Left ventricle myocardium inferior (tissue), 1 donor: ENCODE measurements at places on chromosomes 5 and 9. TPM values are rescaled to one million over a fixed set of nuclear protein-coding genes. Genes with fewer than 3 reads are reported as not detected.
A peak's percentile ranks its signal among the peaks of the same experiment; 100 is the strongest.

GRCh38 chr5:157143127-157143971 is 684 bp upstream of the MED7 start:
- H3K4me3 ChIP-seq, result peak overlapping the region; percentile 98
- H3K4me1 ChIP-seq, result peaks cover 34% of the 10 kb centered on the region
- peak; percentile 51 for DNase-seq
- H3K27me3 ChIP-seq, result no peaks in the 10 kb centered on the region
- peaks cover 10% of the 10 kb centered on the region for H3K36me3 ChIP-seq
- peak overlapping the region; percentile 98 for H3K27ac ChIP-seq

Gene MUSK
- 1.5 TPM for total RNA-seq

DNA sequence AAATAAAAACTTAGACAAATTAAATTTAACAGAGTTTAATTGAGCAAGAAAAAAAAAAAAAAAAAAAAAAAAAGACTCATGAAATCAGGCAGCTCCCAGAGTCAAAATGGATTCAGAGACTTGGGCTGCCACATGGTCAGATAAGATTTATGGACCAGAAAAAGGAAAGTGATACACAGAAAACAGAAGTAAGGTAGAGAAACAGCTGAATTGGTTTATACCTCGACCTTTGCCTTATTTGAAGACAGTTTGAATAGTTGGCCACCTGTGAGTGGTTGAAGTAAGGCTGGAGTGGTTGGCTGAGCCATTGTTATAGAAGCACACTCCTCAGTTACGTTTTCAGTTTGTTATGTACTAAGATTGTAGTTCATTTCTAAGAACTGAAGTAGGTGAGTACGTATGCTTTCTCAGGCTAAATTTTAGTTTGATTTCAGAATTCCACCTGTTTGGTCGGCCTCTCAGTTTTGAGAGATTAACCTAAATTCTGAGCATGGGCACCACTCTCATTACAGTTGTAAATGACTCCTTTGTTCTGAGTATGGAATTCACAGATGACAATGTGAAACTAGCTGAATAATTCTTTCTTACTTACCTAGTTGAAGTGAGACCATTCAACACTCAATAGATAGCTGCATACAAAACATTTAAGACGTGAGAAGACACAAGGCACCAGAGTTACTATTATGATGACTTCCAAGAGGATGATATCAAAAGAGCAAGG is 149.0 kb downstream of the AOPEP start:
- no peak overlapping the region for H3K4me3 ChIP-seq
- H3K27ac ChIP-seq, result no peak overlapping the region
- peaks cover 62% of the 10 kb centered on the region for H3K4me1 ChIP-seq
- DNase-seq, result no peak
- no peaks in the 10 kb centered on the region for H3K36me3 ChIP-seq

- no peaks in the 10 kb centered on the region for H3K4me1 ChIP-seq
- H3K27me3 ChIP-seq, result no peaks in the 10 kb centered on the region
- H3K4me3 ChIP-seq, result no peak overlapping the region
- peaks cover 34% of the 10 kb centered on the region for H3K36me3 ChIP-seq
- no peak for DNase-seq
Observed at GRCh38 chr9:6997330-6997729, 239.6 kb downstream of the KDM4C start.

Gene TMEM232
- total RNA-seq, result 3.6 TPM

Gene CCDC183
- total RNA-seq, result 2.1 TPM

DNA sequence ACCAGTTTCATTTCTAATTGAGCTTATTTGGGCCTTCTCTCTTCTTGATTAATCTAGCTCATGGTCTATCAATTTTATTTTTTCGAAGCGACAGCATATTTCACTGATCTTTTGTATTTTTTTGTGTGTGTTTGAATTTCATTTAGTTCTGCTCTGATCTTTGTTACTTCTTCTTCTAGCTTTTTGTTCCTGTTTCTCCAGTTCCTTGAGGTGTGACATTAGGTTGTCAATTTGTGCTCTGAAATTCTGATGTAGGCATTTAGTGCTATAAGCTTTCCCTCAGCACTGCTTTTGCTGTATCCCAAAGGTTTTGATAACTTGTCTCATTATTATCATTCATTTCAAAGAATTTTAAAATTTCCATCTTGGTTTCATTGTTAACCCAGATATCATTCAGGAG is 67.3 kb downstream of the STRBP start:
- H3K36me3 ChIP-seq, result no peaks in the 10 kb centered on the region
- no peak for DNase-seq
- no peaks in the 10 kb centered on the region for H3K4me1 ChIP-seq
- H3K27me3 ChIP-seq, result no peaks in the 10 kb centered on the region
- H3K27ac ChIP-seq, result no peak overlapping the region
- no peak overlapping the region for H3K4me3 ChIP-seq

DNA sequence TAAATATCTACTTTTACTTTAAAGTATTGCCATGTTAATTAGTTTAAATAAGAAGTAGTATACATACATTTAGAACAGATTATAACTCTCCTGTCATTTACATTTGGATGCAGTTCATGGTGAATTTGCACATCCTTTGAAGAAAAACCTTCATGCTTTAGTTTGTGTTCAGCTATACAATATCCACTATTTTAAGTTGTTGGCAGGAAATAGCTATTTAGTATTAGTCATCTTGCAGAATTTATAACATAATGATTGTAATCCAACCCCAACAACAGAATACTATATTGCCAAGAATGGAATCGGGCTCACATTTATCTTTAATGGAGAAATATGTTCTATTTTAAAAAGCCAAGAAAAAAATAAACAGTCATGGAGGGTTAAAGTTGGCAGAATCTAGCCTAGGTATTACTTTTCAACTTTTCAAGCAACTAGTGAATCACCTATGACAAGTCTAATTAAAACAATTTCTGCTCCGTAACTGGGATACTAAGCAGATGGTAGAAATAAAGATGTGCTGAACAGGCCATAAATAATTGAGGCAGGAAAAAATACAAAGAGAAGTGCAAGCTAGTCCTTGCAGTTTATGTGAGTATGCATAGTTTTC is 1170.6 kb upstream of the NUDT12 start:
- H3K36me3 ChIP-seq, result no peaks in the 10 kb centered on the region
- DNase-seq, result no peak
- H3K27ac ChIP-seq, result no peak overlapping the region
- H3K4me1 ChIP-seq, result no peaks in the 10 kb centered on the region
- H3K27me3 ChIP-seq, result no peaks in the 10 kb centered on the region
- no peak overlapping the region for H3K4me3 ChIP-seq

DNA sequence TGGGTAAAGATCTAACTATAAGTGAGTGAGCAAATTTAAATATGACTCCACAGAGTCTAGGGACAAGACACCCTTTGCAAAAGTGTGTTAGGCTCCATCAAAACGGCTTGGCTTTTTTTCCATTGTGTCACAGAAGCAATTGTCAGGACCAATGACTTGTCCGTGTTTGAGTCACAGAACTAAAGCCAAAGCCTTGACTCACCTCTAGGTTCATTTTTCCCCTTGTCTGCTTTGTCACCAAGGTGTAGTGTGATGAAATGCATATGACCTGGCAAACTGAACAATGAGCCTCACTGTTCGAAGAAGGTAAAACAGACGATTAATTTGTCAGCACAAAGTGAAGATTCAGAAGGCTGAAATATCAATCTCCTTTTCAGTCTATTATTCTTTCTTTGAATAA is 331.0 kb downstream of the GLIS3 start:
- no peak overlapping the region for H3K4me3 ChIP-seq
- H3K4me1 ChIP-seq, result no peaks in the 10 kb centered on the region
- DNase-seq, result no peak
- no peaks in the 10 kb centered on the region for H3K36me3 ChIP-seq
- H3K27me3 ChIP-seq, result peaks cover 4% of the 10 kb centered on the region

DNA sequence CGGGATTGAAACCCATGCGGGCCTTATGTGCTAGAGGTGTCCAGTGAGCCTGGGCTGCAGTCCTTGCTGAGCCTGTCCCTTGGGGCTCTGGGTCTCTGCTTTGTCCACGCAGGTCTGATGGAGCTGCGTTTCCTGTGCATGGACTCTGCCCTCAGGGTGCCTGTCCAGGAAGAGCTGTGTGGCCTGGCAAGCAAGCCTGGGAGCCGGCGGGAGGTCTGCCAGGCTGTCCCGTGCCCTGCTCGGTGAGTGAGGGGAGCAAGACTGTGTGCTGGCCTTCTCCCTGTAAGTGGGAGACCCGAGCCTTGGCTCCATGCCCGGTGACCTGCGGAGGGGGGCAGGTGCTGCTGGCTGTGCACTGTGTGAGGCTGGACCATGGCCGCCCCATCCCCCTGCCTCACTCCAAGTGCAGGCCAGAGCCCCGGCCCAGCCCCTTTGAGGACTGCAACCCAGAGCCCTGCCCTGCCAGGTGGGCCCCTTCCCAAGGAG is 11.2 kb upstream of the CACFD1 start:
- DNase-seq, result no peak
- no peak overlapping the region for H3K27ac ChIP-seq
- no peaks in the 10 kb centered on the region for H3K27me3 ChIP-seq
- no peaks in the 10 kb centered on the region for H3K4me1 ChIP-seq
- no peak overlapping the region for H3K4me3 ChIP-seq
- no peaks in the 10 kb centered on the region for H3K36me3 ChIP-seq

- H3K27me3 ChIP-seq, result no peaks in the 10 kb centered on the region
- peaks cover 14% of the 10 kb centered on the region for H3K4me1 ChIP-seq
- peak overlapping the region; percentile 5 for H3K27ac ChIP-seq
- DNase-seq, result no peak
Observed at GRCh38 chr9:72129271-72130156, 19.7 kb upstream of the GDA start.

DNA sequence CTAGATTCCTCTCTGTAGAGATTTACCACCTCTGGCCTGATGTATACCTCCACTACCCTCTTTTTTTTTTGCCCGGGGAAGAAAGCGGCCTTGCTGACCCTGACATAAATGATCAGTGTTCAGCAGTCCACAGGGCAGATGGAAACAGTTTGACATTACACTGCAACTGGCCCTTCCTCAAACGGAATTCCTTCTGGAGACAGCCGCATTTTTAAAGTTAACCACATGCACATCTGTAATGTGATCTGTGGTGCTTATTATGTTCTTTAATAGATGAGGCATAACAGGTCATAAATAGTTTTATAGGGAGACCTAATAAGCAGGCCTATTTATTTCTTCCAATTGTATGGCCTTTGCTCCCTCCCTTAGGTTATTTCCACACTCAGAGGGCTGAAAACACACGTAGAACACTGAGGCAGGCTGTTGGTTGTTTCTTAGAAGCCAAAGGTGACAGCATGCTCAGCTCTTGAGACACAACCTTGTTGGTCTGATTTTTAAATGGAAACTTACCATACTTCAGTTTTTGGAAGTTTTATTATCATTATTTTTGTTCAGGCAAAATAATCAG is 84.0 kb upstream of the APC start:
- H3K36me3 ChIP-seq, result no peaks in the 10 kb centered on the region
- DNase-seq, result no peak
- no peaks in the 10 kb centered on the region for H3K27me3 ChIP-seq
- no peak overlapping the region for H3K27ac ChIP-seq

DNA sequence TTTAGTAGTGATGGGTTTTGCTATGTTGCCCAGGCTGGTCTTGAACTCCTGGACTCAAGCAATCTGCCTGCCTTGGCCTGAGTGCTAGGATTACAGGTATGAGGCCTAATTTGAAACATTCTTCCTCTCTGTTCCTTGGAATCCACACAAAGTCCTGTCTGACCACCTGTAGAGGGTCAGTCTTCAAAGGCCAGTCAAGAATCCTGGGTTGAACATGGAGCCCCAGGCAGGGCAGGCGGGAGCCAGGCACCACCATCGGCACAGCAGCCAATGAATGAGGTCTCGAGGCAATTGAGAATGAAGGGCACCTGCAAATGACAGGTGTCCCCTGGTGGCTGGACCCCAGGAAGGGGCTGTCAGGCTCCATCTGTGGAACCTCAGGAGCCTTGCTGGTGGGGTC is 17.4 kb upstream of the NCS1 start:
- no peak for DNase-seq
- peaks cover 4% of the 10 kb centered on the region for H3K27me3 ChIP-seq
- no peak overlapping the region for H3K4me3 ChIP-seq
- H3K27ac ChIP-seq, result no peak overlapping the region

GRCh38 chr5:154761046-154761736 is 6.0 kb downstream of the LARP1 start:
- H3K27me3 ChIP-seq, result no peaks in the 10 kb centered on the region
- peaks cover 79% of the 10 kb centered on the region for H3K4me1 ChIP-seq
- H3K27ac ChIP-seq, result peak overlapping the region; percentile 24
- H3K36me3 ChIP-seq, result no peaks in the 10 kb centered on the region
- H3K4me3 ChIP-seq, result no peak overlapping the region

Gene SPINK6
- total RNA-seq, result not detected

Gene NOXA1
- 2.0 TPM for total RNA-seq

Gene PCDHA13
- total RNA-seq, result not detected

Gene PCDHB4
- 0.80 TPM for total RNA-seq

Gene ISL1
- not detected for total RNA-seq

GRCh38 chr9:86443992-86444391 is 89.8 kb upstream of the TUT7 start:
- H3K4me3 ChIP-seq, result no peak overlapping the region
- H3K36me3 ChIP-seq, result no peaks in the 10 kb centered on the region
- H3K27ac ChIP-seq, result no peak overlapping the region
- H3K27me3 ChIP-seq, result peaks cover 12% of the 10 kb centered on the region
- no peaks in the 10 kb centered on the region for H3K4me1 ChIP-seq

- H3K4me3 ChIP-seq, result no peak overlapping the region
- H3K27ac ChIP-seq, result no peak overlapping the region
- no peaks in the 10 kb centered on the region for H3K36me3 ChIP-seq
- peaks cover 4% of the 10 kb centered on the region for H3K27me3 ChIP-seq
- DNase-seq, result no peak
Observed at GRCh38 chr9:38362852-38363588, 29.5 kb upstream of the ALDH1B1 start.
